ENCODE measurements at places on chromosomes 1 and 21.

- DNase-seq: no peak
These were observed 30.9 kb downstream of the KCNT2 start for GRCh38 chr1:196577386-196577785.

DNA sequence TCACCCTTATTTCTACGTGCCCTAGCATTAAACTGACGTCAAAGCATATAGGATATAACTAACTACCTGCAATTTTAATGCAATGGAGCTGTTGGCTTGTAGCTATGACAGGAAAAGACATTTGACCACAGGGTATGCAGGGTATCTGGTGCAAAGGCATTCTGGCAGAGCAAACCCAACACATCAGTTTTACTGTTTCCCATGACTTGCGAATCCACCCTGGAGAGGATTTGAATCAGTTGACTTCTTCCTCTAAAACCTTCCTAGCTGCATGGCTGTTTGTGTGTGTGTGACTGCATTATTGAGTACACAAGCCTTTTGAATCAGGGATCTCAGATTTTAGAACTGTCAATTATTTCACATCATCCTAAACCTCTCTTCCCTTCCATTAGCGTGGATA lies 41.7 kb upstream of the SYT14 start:
- DNase-seq: no peak

DNA sequence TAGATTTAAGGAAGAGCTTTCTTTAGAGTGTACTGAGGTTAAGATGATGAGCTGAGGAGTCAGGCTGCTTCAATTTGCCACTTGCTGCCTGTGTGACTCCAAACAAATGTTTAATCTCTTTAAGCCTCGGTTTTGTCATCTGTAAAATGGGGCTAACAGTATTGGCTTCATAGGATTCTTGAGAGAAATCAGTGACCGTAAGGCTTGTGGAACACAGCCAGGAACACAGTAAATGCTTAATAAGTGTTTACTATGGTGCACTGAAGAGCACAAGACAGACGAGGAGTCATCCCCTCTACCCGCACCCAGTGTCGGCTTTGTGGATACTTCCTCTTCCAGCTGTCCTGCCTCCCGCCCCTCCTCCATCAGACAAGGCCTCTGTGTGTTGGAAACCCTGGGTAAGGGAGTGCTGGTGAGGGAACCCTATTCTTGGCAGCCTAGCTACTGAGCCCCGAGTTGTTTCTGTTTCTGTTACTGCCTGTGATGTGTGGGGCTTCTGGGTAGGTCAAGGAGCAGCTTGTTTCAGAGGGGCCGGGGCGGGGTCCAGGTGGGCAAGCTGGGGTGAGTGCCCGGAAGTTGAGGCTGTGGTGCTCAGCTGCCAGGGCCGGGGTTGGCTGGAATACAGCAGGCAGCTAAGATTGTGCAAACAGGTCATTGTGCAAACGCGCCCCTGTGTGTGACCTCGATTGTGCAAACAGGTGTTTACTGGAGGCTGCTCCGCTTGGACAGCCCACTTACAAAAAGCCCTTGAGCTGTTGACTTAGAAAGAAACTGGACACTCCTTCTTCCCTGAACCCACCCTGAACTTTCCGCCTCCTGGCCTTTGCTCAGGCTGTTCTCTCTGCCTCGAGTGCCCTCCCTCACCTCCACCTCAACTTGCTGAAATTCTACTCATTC lies 4.0 kb upstream of the CSF3R start:
- DNase-seq: no peak

- peak; percentile 91 for DNase-seq
These were observed 1.1 kb upstream of the LCK start for GRCh38 chr1:32249831-32250525.

GRCh38 chr1:246332078-246332477 lies 175.0 kb downstream of the SMYD3 start:
- DNase-seq: no peak

- no peak for DNase-seq
These were observed 88.4 kb upstream of the RHOU start for GRCh38 chr1:228646717-228647522.

DNA sequence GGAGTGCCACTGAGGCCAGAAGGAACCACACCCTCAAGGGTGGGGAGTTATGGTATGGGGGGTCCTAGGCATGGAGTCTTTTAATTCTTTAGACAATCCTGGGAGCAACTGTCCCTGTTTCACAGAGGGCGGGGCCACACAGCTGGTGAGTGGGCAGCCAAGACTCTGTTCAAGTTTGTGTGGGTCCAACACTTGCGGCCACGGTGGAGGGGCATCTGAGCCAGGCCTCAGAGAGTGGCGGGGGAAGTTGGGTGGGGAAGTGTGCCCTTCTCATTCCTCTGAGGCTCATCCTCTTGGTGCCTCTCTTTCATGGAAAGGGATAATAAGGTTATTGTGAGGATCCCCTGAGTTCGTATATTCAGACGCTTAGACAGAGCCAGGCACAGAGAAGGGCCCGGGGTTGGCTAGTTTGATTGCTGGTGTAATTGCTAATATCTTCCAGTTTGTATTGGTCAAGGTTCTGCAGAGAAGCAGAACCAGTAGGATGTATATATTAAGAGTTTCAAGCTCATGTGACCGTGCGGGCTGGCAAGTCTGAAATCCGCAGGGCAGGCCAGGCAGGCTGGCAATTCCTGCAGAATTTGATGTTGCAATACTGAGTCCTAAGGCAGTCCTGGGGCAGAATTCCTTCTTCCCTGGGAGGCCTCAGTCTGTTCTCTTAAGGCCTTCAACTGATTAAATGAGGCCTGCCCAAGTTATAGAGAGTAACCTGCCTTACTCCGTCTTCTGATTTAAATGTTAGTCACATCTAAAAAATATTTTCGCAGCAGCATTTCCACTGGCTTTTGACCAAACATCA lies 15.9 kb downstream of the PCSK9 start:
- no peak for DNase-seq

DNA sequence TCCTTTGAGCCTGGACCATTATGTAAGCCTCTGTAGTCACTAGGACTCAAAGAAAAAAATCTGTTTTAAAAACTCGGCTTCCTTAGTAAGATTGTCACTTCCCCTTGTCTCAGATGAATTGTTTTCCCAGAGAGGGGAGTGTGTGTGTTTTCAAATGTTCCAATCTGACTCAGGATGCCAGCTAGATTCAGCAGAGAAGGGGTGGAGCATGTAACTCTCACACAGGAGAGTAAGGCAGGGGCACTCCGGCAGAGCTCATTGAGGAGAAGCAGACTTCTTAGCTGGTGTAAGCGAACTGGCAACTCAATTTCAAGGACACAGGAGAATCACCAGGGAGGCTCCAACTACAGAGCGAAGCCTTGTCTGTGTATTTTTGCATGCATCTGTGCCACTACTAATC lies 623.2 kb downstream of the LMO4 start:
- no peak for DNase-seq

DNA sequence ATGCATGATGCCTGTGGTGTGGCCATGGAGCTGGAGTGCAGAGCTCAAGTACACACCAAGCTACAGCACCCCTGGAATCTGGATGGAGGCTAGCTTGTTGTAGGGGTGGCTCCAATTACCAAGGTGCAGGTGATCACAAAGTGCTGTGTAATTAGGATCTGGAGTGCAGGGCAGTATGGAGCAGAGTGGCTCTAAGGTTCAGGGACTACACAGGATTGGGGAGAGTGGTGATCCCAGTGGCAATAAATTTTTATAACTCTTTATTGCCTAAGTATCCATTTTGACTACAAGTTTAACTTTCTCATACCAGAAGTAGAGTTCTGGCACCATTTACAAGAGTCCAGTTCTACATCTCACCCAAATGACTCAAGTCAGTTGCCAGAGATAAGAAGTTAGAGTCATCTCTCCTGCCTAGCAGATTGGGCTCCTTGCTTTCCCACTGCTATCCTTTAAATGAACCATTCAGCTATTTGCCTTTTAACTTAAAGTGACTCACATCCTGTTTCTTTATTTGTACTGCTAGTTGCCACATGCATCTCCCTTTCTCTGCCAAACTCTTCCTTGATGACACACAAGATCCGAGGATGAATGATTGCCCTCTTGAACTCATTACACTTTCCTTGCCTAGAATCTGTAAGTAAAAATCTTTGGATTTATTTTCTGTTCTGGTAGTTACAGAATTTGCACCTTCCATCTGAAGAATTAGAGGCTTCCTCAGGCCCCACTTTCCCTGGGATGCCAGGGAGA lies 427.2 kb downstream of the KCNT2 start:
- DNase-seq: no peak

DNA sequence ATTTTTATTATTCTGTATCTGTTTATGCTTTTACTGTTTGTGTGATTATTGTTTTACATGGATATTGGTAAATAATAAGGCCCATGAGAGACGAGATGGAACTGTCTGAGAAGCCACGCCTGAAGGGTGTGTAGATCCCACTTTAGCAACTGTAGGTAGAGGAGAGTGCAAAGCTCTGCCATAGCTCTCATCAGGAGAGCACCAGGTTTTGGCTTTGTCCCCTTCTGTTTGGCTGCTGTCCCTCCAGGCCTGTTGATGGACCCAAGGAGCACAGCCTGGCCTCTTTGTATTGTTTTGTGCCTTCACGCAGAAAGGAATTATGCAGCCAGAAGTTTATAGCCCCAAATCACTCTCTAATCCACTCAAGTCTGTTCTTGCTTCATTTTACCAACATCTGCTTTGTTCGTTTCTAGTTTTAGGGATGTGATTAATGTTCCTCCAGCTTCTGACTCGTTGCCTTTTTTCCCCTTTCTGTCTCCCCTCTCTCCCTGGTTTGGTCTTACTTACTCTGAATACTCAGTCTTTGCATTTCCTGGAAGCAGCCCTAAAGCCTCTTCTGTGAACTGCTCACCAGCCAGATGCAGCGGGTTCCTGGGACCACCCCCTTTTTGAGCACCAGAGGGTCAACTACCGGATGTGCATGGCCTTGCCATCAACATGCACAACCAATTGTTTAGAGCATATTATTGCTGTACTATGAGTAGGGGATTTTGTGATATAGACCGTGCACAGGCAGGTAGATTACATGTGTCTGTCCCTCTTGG lies 127.3 kb downstream of the HHAT start:
- no peak for DNase-seq

GRCh38 chr1:239826211-239826610 lies 265.5 kb upstream of the FMN2 start:
- DNase-seq: no peak

Data from CD4-positive, alpha-beta T cell (primary cell).